ENCODE measurements at places on chromosomes 11 and 22.

DNA sequence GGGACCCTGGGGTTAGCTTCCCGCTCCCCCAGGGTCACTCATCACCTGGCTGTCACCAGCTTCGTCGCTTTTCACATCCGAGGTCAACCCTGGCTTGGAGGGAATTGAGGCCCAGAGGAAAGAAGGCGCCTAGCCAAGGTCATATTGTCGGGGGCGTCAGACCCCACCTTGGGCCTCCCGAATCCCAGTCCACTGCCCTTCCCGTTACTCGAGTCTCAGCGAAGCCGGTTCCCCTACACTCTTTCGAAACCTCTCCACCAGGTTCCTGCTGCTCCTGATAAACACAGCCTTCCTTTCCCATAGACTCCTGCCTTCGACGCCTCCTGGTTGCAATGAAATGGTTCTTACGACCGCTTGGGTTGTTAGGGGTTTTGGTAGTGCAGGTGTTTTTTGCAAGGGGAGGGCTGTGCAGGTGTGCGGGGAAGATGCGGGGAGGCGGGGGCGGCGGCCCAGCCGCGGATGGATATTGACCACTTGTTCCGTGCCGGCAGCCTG is 642 bp downstream of the NAA40 start:
- no peak for DNase-seq

DNA sequence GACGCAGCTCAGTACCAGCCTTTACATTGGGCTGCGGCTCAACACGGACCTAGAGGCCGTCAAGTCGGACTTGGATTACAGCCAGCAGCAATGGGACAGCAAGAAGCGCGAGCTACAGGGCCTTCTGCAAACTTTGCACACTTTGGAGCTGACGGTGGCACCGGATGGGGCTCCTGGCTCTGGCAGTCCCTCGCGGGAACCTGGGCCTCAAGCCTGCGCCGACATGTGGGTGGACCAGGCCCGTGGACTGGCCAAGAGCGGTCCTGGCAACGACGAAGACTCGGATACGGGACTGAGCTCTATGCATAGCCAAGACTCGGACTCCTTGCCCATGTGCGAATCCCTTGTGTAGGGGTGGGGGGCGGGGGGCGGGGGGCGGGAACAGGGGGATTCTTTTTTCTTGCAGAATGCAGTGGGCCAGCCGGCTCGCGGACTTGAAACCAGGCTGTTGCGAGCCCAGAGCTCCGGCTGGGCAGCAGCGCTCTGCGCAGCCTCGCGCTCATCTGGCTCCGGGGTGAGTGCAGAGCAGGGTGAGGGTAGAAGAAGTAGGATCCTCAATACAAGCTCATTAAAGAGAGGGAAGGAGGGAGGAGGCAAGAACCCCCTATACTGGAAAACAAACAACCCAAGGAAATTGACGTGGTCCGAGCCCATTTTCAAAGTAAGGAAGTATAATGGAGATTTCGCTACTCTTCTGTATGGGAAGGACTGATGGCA is 1.8 kb downstream of the RASSF10 start:
- DNase-seq: no peak

DNA sequence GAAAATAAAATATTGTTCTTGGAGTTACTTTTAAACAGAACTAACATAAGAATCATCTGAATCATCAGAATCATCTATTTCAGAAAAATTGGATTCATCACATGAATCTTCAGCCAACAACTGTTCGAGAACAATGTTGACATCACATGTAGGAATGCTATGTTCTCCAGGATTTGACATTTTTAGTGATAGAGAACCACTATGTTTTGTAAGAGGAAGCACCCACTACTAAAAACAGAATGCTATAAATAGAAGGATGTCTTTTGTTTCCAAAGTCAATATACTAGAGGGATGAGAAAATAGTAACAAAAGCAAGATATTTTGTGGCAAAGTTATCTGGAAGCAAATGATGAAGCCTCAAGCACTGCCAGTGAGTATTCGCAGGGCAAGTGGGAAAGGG is 263.4 kb upstream of the DDI1 start:
- DNase-seq: no peak

GRCh38 chr11:77730789-77731188 is 89.7 kb downstream of the RSF1 start:
- DNase-seq: no peak

- DNase-seq: no peak
These were observed 16.2 kb upstream of the ACER3 start for GRCh38 chr11:76844511-76844910.

DNA sequence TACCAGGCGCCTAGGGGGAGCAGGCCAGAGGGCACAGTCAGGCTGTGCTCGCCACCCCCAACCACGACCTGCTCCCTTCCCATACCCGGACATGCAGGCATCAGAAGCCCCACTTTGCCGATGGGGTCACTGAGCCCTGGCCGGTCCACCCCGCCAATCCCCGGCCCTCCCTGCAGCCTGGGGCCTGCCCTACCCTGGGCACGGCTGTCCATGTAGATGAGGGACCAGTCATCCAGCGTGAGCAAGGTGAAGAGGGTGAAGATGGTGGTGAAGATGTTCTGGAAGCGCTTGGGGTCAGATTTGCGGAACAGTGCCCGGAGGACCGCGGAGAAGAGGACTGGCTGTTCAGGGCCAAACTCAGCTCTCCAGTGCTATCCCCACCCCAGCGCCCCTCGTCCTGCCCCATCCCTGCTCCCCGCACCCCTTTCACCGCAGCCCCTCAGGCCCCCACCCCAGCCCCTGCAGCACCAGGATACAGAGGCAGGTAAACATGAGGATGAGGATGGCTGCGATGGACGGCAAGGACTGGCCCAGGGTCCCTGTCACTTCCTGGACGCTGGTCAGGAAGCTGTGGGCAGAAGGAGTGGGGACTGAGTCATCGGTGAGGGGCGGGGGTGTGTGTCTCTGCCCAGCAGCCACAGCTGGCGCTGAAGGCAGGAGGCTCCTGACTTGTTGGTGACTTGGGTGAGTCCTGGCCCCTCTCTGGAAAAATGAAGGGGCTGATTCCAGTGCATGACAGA is 5.5 kb downstream of the CATSPER1 start:
- peak; percentile 20 for DNase-seq

GRCh38 chr11:113014262-113015097 is 53.3 kb downstream of the NCAM1 start:
- no peak for DNase-seq

DNA sequence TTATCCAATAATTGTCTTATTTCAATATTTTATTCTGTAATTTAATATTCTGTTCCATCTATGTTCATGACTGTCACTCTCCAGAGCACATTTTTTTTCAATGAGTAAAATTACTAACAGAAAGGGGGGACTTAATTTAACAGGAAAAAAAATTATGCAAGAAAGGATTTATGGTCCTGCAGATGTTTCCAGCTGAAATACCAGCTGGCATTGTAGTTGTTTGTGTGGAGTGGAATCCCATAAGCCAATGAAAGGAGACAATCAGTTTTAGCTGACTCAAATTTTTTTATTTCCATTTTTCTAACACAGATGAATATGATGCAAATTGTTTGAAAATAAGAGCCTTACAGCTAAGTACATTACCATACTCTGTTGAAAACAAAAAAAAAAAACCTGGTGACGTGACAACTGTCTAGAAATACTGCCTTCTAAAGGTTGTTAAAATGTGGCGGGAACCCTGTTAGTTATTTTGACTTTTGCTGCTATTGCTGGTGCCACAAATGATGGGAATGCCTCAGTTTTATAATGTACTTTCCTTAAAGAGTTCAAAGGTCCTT is 389.1 kb downstream of the ETS1 start:
- no peak for DNase-seq
